Sigmoid colon (tissue), 7 donors: ENCODE measurements at places on chromosomes 11 and 22. TPM values are rescaled to one million over a fixed set of nuclear protein-coding genes. Genes with fewer than 3 reads are reported as not detected.

- no peak for DNase-seq
Measured at GRCh38 chr11:113270080-113270479, 44.3 kb upstream of the TTC12 start.

DNA sequence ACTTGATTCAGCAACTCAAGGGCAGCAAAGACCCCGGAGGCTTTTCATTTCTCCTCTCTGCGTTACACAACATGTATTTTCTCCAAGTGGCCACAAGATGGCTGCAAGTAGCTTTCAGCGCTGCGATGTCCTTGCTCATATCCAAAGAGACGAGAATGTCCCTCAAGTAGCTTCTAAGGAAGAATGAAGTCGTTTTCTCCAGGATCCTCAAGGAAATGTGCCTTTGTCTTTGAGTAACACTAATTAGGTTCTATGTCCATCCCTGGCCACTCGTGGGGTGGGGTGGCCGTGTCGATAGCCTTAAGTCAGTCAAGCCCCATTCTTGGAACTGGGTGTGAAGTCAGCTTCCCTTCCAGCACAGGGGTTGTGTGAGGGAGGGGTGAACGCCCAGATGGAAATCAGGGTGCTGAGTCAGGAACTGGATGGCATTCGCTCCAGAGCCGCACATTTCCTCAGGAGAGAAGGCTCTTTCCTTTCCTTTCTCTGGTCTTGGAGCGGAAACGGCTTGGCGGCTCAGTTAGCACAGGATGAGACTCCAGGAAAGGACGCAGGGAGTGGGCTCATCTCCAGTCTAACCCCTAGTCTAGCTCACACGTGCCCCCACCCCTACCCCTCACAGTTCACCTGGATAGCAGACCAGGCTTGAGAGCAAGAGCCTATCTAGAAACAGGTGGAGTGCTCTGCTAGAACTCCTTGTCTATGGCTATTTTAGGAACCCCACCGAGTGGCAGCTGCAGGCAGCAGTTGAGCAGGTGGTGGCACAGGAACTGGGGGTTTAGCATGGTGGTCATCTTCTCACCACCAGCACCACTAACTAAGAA lies 44.3 kb downstream of the NNMT start:
- DNase-seq: peak; percentile 81

DNA sequence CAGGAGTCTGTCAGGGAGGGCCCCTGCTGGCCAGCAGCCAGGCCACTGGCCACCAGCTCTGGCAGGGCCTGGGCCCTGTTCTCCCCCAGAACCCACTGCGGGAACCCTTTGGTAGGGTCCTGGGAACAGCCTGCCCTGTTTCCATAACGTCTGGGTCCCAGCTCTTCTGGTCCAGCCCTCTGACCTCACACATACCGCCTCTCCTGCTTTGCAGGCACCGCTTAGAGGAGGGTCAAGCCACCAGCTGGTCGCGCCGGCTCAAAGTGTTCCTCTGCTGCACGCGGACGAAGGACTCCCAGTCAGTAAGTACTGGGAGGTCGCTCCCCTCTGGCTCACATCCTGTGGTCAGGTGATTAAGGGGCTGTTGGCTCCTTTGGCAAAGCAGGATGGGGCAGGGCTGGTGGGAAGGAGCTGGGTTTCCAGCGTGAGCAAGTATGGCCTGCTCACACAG lies 26.6 kb upstream of the MYRF start:
- DNase-seq: no peak

DNA sequence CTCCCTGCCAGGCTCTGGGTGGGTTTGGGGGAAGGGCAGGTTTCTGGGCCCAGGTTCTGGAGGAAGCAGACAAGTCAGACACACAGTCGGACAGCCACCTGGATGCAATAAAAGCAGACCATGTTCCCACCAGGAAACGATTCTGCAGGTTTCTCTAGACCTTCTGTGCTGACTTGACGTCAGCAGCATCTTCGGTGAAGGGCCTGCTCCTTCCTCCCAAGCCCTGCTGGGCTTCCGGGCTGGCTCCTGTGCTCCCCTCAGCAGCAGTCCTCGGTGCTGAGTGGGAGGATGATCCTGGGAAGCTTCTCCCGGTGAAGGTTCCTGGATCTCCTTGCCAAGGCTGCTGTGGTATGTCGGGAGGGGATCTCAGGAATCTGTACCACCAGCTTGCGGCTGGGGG lies 240.0 kb downstream of the GRIK4 start:
- no peak for DNase-seq

DNA sequence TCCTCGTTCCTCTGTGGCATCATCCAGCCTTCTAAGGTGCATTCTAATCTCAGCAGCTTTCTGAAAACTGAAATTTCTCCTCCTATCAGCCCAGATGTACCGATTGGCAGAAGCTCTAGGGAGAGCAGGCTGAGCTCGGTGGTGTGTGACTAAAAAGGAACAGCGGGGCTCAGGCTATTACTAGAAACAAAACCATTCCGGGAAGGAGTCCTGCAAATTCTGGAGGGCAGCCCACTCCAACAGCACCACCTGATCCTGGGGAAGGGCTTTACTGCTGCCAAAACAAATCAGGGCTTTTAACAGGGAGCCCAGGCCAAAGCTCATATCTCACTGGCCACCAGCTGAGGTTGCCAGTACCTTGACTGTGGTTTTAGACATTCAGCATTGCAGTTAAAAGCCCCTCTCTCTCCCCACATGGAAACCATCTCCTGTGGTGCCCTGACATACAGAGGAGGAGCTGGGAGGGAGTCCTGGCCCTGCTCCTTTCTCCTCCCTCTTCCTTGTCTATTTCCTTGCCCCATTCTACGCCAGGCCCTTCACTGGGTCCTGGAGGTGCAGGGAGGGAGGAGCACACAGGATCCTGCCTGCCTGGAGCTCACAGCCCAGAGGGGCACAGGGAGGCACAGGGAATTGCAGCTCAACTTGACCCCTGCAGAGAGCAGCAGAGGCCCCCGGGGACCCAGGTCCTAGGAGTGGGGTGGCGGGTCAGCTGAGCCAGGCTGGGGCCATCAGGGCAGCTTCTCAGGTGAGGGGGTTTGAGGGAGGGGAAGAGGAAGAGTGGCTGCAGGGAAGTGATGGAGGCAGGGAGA lies 889 bp downstream of the PLAAT4 start:
- peak; percentile 92 for DNase-seq

- peak; percentile 55 for DNase-seq
Measured at GRCh38 chr11:46673713-46674462, 26.5 kb downstream of the ARHGAP1 start.

DNA sequence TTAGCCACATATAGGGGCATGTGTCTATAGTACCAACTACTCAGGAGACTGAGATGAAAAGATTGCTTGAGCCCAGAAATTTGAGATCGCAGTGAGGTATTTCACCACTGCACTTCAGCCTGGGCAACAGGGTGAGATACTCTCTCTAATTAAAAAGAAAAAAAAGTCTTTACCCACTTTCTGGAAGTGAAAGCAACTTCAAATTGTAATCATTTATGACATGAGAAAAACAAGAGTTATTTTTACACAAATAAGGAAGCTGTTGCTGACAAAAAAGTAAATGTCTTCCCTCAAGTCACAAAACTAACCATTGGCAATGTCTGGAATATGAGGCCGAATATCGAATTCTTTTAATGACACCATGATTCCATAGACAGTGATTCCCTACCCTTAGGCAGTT lies 71.4 kb downstream of the GLYATL1 start:
- DNase-seq: no peak

- no peak for DNase-seq
Measured at GRCh38 chr22:24803064-24803542, 2.9 kb upstream of the SGSM1 start.

- DNase-seq: no peak
Measured at GRCh38 chr11:135008001-135008405, 596.0 kb upstream of the B3GAT1 start.

- peak; percentile 36 for DNase-seq
Measured at GRCh38 chr22:44584256-44584902, 86.3 kb upstream of the RTL6 start.

- DNase-seq: no peak
Measured at GRCh38 chr11:130166457-130166784, 6.8 kb downstream of the ST14 start.

GRCh38 chr11:116955949-116956348 lies 118.5 kb upstream of the APOA1 start:
- no peak for DNase-seq

DNA sequence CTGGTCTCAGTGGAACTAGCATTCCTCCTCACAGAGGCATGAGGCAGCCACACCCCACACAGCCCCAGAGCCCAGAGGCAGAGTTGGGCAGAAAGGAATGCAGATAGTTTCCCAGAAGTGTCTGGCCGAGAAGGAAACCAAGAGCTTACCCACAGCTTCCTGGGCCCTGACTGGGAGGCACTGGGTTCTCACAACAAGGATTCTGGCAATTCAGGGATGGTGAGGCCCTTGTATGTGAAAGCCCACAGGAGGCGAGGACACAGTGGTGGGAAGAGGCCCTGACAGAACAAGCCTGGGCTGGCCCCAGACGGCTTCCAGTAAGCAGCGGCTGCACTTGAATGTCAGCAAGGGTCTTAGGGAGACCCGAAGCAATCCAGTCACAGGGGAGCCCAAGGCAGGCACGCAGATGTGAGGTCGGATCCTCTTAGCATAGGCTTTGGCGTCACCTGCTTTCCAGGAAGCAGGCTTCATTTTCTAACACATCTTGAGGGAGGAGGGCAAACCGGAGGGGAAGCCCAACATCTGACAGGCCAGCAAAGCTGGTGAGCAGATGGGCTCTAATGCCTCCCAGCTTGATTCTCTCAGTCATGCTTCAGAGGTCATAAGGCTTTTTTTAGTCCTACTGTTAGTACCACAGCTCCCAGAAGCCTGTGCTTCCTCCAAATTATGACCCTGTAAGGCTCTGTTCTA lies 78.3 kb upstream of the AKIP1 start:
- DNase-seq: peak; percentile 64

Gene AIFM3
- 1.1 TPM for total RNA-seq

- DNase-seq: no peak
Measured at GRCh38 chr11:33790040-33790439, 15.7 kb upstream of the FBXO3 start.

Gene OR5AP2
- not detected for total RNA-seq

DNA sequence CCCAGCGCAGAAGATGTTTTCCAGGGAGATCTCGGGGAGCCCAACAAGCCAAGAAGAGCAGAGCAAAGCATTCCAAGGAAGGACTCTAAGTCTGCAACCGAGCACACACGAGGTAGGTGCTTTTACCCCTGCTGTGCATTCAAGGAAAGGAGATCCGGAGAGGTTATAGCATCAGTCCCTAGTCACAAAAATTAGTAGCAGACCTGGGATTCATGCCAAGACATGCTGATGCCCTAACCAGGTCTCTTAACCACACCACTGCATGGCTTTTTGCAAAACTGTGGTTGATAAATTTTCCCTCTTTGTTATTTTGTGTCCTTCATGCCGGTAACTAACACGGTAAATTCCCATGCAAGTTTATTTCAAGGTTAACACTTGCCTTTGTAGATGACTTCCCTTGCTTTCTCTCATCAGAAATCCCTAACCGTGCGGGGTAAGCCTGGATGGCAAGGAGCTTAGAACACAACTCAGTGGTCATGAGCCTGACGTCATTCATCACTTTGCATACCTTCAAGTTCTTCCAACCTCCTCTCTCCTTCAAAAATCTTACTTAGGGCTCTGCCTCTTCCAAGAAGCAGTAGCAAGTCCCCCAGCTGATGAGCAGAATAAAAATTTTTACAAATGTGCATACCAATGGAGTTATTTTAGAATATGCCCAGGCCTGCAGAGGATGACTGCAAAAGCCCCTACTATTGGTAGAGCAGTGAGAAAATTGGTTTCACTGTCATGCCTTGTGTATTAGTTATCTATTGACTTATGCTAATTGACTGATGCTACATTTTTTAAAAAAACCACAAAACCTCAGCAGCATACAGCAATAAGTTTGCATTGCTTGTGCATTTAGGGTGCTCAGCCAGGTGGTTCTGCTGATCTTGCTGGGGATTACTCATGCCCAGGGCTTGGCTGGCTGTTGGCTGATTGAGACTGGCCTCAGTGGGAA lies 465.1 kb downstream of the MN1 start:
- DNase-seq: no peak

DNA sequence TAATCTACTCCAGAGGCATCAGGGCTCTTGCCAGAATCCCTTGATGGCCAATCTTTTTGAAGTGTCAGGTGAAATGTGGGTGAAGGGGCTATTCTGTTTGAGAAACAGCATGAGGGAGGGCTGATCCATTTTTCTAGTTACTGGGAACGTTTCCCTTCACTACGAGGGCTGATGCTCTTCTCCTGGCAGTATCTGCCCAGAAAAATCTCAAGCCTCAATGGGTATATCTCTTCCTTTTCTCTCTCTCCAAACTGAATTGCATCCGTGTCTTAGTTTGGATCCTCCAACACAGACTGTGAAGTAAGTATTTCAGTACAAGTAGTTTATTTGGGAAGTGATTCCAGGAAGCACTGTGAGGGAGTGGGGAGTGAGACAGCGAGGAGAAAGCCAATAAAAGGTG lies 113.0 kb upstream of the NAV2 start:
- no peak for DNase-seq

Gene DLG2
- total RNA-seq: 8.2 TPM

GRCh38 chr11:12319461-12319951 lies 57.9 kb upstream of the PARVA start:
- DNase-seq: no peak

GRCh38 chr22:50531546-50531961 lies 1.7 kb upstream of the TYMP start:
- no peak for DNase-seq

Gene PACSIN2
- 46.2 TPM for total RNA-seq

DNA sequence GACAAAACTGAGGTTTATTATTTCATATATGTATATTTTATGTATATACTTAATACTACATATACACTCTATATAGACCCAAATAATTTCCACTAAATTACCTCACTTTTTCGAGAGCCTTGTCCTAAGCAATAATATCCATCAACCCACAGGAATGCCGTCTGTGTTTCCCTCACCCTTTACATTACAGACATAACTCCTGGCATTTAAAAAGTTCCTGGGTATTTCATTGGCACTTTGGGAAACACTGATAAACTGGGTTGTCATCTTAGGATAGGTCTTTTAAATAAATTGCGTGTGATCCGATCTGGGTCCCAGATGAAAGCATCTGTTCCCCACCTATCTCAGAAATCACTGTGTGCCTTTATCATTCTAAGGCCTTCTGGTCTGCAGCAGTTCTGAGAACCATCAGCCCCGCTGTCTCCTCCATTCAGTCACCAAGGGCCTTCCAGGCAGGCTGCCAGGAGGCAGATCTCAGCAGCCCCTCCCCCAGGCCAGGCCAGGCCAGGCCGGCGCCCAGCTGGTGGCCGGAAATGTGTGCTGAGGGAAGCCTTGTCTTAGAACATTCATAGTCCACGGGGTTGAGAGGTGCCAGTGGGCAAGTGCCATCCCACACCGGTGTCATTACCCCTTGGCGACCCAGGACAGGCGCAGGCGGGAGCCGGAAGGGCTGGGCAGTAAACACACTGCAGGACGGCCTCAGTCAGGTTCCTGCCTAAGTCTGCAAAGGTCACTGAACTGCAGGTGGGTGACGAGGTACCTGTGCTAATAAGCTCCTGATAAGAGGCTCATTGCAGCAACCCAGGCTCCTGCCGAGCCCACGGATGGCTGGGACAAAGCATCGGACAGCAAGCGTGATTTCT lies 3.3 kb downstream of the FGF19 start:
- DNase-seq: peak; percentile 59

DNA sequence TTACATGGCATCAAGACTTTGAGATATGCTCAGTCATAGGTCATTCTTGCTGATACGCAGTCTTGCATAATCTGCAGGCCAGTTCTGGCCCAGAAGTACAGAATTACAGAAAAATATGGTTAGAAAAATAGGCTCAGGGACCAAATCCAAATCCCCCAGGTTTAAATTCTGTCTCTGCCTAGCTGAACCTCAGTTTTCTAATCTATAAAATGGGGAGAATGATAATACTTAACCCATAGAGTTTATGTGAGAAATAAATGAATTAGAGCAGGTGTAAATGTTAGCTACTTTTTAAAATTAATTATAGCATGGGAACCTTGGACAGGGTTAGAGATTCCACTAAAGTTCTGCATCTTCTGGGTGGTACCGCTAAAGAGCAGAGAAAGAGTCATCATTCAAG lies 52.3 kb upstream of the FAM181B start:
- DNase-seq: no peak
